ENCODE measurements at places on chromosomes 4 and X. TPM values are rescaled to one million over a fixed set of nuclear protein-coding genes. Genes with fewer than 3 reads are reported as not detected.

DNA sequence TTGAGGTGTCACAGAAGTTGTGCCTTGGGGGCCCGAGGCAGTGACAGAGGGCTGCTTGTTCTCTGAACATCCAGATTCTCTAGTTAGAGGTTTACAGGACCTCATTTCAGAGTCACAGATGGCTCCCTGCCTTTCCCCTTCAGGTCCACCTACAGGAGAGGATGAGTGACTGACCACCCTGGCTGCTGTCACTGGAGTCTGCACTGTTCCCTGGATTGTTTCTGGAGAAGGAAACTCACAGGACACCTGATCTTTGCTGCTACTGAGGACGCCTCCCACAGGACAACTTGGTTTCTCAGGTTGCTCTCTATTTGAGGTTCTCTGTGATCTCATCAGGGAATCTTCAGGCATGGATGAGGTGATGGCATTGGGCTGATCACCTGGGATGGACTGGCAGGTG lies 58.3 kb downstream of the GPRIN3 start:
- H3K27me3 ChIP-seq, result no peaks in the 10 kb centered on the region
- DNase-seq, result no peak
- H3K36me3 ChIP-seq, result peaks cover 59% of the 10 kb centered on the region

Gene RAP1GDS1
- 55.8 TPM for total RNA-seq

Gene PNMA6A
- total RNA-seq, result 0.35 TPM

GRCh38 chrX:1308476-1308875 lies 28.1 kb upstream of the IL3RA start:
- H3K4me3 ChIP-seq, result no peak overlapping the region
- H3K27ac ChIP-seq, result no peak overlapping the region
- no peaks in the 10 kb centered on the region for H3K4me1 ChIP-seq

- H3K27me3 ChIP-seq, result peaks cover 37% of the 10 kb centered on the region
- no peaks in the 10 kb centered on the region for H3K36me3 ChIP-seq
- no peak overlapping the region for H3K4me3 ChIP-seq
- H3K27ac ChIP-seq, result no peak overlapping the region
Measured at GRCh38 chr4:99462875-99463464, 27.8 kb upstream of the ADH7 start.

Data from activated CD8-positive, alpha-beta memory T cell treated with anti-CD3 and anti-CD28 coated beads, Interleukin-2, amount 10 ng/mL, durations not matched to agents 7 days and 5 days (primary cell).